Nephron progenitor cell (in vitro differentiated cells): ENCODE measurements at places on chromosomes 13 and 19.

GRCh38 chr19:5697890-5698634, 8.0 kb downstream of the RPL36 start:
- DNase-seq: no peak

DNA sequence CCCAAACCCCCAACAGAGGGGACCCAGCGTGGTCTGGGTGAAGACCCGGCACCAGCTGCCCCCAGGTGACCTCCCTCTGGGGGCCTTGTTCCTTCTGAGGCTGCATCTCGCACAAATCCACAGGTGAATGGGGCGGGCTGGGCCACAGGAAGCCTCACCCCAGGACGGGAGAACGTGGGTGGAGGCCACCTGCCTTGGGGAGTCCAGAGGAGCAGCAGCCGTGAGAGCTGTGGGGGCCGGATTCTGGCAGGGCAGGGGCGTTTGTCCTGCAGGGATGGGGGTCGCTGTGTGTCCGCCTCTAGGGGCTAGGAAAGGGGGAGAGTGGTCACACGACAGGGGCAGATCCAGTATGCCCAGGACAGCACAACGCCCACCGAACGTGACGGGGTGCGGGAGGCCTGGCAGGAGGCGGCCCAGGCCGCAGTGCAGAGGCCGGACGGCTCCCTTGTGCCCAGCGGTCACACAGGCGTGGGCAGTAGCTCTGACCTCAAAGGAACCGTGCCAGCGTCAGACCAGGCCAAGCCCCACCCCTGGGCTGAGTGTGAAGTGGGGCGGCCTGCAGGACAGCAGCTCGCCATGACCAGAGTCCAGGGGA, 6.7 kb downstream of the POLR2E start:
- DNase-seq: no peak

DNA sequence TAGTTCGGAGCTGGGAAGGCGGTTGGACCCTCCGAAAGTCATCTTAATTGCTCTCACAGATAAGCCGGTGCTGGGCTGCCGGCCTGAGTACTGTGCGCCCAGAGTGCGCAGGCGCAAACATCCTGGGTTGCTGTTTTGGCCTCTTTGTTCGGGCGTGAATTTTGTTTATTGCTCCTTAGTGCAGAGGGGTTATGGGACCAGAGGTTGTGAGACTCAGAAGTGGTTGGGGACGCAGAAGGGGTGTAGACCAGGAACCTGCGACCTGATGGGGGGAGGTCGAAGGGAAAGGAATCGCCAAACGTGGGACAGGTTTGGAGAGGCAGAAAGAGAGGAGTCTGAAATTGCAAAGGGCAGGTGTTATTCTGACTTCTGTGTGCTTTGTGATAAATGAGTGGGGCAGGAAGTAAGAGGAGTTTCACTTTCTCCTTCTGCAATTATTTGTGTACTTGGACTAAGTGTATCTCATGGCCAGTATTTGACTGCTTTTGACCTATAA, 607 bp upstream of the ZNF566 start:
- DNase-seq: peak; percentile 71

DNA sequence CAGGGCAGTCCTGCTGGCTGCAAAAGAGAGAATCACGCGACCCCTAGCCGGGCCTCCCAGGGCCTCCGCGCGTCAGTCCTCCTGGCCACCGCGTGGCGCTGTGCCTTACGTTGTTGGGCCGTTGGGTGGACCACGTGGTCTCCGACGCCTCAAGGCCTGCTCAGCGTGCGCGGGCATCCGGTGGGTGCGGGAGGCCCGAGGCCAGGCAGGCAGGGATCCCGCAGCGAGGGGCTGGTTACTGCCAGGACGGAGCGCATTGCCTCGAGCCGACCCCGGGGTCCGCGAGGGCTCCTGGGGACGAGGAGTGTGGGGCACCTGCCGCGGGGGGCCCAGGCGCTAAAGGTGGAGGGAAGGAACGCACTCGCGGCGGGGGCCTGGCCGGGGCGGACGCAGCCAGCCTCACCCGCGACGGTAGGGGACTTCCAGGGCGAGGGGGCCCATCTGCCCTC, at the start of gene TDRD12:
TSS of gene TDRD12 (plus strand) at position 157 of the 449 bp plus-strand sequence. CDS start 306 bp downstream, outside the sequence.
- no peak for DNase-seq

GRCh38 chr19:33377586-33378475, 4.3 kb downstream of the CEBPG start:
- no peak for DNase-seq

DNA sequence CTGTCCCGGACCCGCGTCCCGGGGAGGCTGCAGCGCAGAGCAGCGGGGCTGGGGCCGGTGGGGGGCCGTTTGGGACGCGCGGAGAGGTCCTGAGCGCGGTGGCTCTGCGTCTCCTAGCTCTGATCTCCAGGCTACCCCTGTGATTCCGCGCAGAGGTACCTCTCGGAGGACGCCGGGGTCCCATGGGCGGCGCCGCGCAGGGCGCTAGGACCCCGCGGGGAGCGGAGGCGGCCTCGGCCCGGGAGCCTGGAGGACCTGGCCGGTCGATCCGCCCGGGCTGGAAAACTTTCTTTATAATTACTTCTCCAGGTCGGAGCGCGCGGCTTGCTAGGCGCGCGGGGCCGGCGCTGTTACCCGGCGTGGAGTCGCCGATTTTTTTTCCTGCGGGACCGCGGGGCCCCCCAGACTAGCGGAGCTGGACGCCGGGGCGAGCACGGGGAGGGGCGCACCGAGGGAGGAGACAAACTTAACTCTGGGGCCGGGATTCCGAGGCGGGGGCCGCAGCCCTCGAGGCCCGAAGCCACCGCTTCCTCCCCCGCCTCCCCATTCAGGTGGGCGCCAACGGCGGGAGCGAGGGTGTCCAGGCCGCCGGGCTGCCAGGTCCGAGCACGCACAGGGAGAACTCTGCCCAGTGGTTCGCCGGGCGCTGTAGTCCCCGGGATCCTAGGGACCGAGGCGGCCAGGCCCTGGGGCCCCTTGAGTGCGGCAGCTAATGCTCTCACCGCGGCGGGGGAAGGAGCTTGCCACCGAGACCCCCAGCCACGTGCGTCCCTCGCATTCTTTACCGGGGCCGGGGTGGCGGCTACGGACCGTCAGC, 848 bp upstream of the CEBPA start:
- peak; percentile 70 for DNase-seq

GRCh38 chr19:4098493-4098892, 25.4 kb downstream of the MAP2K2 start:
- no peak for DNase-seq

- no peak for DNase-seq
Observed at GRCh38 chr19:39937787-39938186, 3.4 kb upstream of the FCGBP start.
